Right atrium auricular region (tissue), 2 donors: ENCODE measurements at places on chromosomes 3 and 15. TPM values are rescaled to one million over a fixed set of nuclear protein-coding genes. Genes with fewer than 3 reads are reported as not detected.

SEC22A gene
- total RNA-seq: 13.7 TPM

PSTPIP1 gene
- total RNA-seq: 2.3 TPM

DNA sequence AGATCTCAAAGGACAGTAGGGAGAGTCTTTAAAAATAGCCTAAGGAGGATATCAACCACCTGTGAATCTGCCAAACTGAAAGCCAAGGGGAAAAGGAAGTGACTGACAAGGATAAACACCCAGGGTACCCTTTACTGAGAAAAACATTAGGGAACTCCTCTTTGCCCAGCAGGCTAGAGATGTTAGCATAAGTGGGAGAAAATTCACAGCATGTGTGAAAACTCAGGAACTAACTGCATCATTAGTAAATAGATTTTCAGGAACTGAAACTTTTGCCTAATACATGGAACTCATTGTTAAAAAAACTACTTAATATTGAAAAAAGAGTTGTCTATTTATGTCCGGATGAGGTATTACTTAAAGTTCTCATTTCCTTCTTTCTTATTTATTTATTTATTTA is 375.5 kb downstream of the NTRK3 start:
- H3K27me3 ChIP-seq: no peaks in the 10 kb centered on the region
- H3K4me1 ChIP-seq: peaks cover 5% of the 10 kb centered on the region
- H3K4me3 ChIP-seq: no peak overlapping the region
- DNase-seq: no peak
- H3K36me3 ChIP-seq: no peaks in the 10 kb centered on the region

- no peaks in the 10 kb centered on the region for H3K4me1 ChIP-seq
- H3K4me3 ChIP-seq: no peak overlapping the region
- peak overlapping the region; percentile 49 for H3K27ac ChIP-seq
- peaks cover 7% of the 10 kb centered on the region for H3K27me3 ChIP-seq
Measured at GRCh38 chr15:37108381-37109167, 8.2 kb upstream of the MEIS2 start.
